ENCODE measurements at places on chromosomes 4 and X.

DNA sequence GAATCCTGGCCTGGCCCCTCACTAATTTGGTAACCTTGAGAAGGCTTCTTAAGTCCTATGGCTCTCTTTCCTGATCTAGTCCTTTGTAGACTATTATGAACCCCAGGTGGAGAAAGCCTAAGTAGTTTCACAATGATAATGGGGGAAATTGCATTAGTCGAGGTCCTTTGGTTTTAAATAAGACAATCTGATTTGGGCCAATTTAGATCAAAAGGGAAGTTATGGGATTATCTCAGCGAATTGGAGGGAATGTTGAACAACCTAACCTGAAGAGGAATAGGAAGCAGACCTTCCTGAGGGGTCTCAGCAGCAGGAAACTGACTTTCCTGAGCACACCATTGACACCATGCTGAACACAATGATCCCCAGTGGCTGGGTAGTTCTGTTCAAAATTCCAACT is 331.5 kb downstream of the PRDM5 start:
- no peak for DNase-seq

GRCh38 chrX:153885968-153886903 is at the start of gene L1CAM:
Gene L1CAM (minus strand): TSS chrX:153886173. CDS start chrX:153875836, 10,337 bp downstream.
- DNase-seq, result no peak

- no peak for DNase-seq
These were observed 773 bp downstream of the TLR3 start for GRCh38 chr4:186069729-186070128.

- DNase-seq, result no peak
These were observed 22.7 kb downstream of the BST1 start for GRCh38 chr4:15725608-15726007.

GRCh38 chr4:97950836-97951235 is 192.4 kb downstream of the STPG2 start:
- DNase-seq, result no peak

DNA sequence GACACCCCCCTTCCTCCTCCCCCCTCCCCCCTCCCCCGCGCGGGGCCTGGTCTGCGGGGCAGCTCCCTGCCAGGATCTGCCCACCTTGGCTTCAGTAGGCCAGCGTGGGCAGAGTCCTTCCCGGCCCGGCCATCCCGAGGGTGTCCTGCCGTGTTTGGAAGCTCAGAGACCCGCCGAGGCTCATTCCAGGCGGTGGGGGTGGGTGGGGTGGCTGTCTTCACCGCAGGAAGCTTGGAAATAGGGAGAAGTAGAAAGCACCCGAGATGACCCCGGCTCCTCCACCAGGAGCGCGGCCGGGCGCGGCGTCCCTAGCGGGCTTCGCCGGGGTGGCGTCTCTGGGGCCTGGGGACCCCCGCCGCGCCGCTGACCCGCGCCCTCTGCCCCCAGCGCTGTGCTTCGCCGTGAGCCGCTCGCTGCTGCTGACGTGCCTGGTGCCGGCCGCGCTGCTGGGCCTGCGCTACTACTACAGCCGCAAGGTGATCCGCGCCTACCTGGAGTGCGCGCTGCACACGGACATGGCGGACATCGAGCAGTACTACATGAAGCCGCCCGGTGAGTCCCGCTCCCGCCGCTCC is 1.6 kb downstream of the NAT8L start:
- DNase-seq, result no peak

DNA sequence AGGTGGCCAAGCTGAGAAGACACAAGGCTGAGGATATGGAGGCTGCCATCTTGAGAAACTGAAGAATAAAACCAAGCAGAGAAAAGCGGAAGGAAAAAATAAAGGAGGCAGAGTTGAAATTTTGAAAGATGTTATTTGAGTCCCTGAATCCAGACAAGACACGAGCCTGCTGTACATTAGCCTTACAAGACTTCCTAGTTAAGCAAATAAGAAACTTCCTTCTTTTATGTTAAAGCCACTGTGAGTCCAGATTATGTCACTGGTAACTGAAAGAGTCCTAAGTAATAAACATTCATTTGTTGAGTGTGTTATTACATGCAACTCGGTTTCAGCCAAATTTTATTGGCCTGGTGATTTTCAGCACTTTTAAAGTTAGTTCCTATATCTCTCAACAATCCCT is 30.4 kb downstream of the DRD5 start:
- DNase-seq, result no peak

DNA sequence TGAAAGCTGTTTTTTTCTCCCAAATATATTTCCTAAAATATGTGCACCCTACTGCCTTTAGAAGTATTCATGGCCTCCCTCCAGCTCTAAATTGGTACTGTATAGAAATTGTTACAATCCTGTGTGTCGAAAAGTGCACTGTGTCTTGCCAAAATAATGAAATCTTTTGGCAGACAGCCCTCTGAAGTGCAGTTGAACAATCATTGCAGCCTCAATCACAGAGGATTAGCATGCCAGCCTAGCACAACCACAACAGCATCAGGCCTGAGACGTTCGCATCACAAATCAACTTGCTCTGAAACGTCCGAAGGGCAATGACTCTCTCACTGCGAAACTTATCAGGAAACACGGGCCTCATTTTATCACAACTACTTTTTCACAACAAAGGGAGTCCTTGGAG is 99.0 kb downstream of the ANOS1 start:
- no peak for DNase-seq

Measured in stimulated activated CD8-positive, alpha-beta memory T cell treated with anti-CD3 and anti-CD28 coated beads, Interleukin-15, amount 100 ng/mL, for 1 hour (primary cell).